Neuronal stem cell (in vitro differentiated cells): ENCODE measurements at places on chromosomes 7 and 10.

GRCh38 chr10:78516756-78517155 lies 483.1 kb downstream of the RPS24 start:
- DNase-seq: no peak

DNA sequence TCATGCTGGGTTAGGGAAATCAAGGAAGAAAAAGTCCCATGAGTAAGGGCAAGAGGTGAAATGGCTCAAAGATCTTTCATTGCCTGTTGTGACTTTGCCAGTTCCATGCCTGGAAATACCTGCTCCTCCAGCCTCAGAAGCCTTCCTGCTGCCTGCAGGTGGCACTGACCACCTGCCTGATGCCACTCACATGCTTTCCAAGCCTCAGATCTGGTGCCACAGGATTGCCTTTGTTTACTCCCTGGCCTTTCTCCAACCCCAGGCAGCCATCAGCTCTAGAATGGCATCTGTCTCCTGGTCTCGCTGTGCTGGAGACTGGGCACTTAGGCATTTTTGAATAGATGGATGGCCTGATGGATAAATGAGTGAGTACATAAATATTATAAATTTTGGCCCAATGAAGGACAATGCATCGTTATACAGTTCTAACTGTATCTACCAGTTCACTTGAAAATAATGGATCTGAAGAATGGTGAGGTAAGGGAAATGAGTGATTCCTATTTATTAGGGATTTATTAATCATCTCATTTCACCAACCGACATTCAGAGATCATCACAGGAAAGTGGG lies 657.2 kb downstream of the INHBA start:
- no peak for DNase-seq

DNA sequence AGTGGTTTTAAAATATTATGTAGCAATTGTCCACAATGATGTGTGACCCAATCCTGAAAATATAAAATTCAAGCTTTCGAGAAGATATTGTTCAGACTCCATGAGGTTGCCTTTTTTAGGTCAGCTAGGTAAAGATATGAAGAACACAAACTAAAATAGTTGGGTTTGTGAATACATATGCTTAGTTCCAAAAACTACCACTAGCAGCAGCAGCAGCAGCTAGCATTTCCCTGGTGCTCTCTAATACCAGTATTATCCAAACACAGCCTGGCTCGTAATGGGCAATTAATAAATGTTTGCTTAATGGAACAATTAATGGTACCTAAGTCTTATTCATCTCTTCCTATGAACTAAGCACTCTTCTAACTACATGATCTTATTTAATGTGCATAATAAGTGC lies 362.5 kb downstream of the MALRD1 start:
- DNase-seq: no peak

DNA sequence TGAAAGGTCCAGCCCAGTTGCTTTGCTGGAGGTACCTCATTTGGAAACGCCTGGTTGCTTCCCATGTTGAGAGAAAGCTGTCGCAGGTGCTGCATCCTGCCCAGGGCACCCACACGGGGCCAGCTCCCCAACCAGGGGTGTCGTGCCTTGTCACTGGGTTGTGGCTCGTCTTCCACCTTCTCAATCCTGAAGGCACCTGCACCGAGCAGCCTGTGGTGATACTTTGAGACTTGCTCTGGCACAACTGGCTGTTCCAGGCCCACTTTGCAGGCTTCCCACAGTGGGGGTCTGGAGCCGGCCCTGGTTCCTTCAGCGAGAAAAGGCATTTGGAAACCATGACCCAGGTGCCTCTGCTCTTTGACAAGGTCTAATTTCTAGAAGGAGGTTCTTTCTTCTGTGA lies 197.3 kb upstream of the PPP2R2D start:
- DNase-seq: no peak

GRCh38 chr7:1742555-1743303 lies 72.7 kb downstream of the ELFN1 start:
- DNase-seq: no peak

DNA sequence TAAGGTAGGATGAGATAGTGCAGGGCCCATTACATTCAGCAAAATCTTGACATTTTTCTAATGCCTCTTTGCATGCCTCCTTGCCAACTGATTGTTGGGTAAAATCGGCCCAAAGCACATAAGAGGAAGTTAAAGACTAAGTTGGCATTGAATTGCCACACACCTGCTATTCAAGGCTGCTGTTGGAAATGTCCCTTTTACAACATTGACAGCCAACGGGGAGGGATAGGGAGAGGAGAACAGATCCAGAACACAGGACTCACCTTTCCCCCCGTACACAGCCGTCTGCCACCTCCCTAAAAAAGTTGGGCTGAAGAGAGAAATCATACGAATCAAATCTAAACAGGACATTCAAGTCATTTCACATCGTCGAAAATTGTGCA lies 695 bp downstream of the FAM237B start:
- no peak for DNase-seq

DNA sequence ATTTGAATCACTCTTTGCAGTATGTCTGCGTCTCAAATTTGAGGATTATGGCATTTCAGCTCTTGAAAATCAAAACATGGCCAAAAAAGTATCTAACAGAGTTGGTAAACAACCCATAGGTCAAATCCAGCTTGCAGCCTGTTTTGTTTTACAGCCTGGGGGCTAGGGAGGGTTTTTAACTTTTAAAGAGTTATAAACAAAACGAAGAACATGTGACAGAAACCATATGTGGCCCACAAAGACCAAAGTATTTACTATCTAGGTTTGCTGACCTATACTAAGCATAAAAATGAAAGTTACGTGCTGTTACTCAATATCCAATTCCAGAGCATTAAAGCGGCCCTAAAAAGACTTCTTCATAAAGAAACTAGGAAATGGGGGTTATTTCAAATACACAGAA lies 55.5 kb upstream of the STARD3NL start:
- no peak for DNase-seq

GRCh38 chr7:55774327-55775050 lies 88.1 kb downstream of the SEPTIN14 start:
- no peak for DNase-seq

DNA sequence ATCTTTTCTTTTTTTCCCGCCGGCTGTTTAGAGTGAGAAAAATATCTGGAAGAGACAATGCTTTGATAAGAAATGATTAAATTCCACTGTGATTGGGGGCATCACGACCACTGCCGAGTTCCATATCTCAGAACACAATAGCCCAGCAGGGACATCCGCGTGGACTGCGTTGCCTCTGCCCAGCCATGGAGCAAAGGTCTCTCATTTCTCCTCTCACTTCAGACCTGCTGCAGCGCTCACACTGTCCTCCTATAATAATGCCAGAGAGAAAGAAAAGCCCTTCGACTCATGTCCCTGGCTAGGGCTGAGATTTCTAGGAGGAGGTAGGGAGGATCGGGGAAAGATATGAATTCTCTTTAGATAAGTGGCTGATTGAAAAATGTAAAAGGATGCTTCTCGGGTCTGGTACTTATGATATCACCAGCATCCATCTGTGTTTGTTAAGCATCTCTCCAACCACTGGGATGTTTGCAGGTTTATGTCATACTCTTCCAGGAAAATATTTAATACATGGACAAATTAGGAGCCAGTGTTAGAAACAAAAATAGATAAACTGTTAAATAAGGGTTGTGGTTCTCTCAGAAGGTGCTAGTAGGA lies 472.9 kb upstream of the AKR1E2 start:
- DNase-seq: no peak

GRCh38 chr10:70350501-70350900 lies 31.9 kb downstream of the LRRC20 start:
- DNase-seq: no peak

DNA sequence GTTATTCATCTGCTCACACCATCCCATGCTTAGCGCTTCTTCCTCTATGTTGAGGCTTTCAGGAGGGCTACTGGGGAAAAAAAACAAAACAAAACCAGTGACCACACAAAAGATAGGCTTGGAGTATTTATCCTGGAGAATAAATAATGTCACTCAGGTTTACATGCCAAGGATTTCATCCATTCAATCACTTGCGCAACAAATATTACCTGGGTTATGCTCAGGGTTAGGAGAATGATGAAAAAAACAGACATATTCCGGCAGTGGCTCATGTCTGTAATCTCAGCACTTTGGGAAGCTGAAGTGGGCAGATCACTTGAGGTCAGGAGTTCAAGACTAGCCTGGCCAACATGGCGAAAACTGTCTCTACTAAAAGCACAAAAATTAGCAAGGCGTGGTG lies 3.3 kb upstream of the ELOVL3 start:
- no peak for DNase-seq

DNA sequence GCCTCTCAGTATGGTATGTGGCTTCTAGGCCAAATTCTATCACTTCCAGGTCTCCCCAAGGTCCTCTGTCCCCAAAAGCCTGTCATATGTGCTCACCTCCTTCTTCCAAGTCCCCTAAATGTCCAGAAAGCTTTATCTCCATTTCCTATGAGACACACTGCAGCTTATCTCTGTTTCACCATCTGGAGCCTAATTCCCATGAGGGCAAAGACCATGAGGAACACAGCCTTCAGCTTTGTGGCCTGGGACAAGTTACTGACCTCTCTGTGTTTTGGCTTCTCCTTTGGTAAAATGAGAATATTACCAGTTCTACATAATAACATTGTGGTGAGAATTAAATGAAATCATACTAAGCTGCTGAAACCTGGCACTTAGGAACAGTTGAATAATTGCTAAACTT lies 19.2 kb downstream of the ST8SIA6 start:
- DNase-seq: no peak

DNA sequence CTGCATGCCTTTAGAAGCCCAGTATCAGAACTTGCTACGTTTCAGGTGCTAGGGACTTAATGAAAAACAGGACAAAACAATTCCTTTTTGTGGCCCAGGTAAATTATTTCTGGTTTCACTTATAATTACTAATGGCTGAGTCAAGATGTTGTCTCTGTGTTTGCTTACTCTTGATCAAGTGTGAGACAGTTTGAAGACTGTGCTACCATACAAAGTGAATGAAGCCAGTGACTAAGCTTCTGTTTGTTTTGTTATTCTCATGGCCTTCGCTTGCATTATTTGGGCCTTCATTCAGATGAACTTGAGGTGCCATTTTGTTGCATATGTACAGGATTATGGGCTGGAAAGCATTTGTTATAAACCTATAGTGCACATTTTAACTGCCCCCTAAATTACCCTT lies 17.9 kb downstream of the SMNDC1 start:
- DNase-seq: no peak

- no peak for DNase-seq
Measured at GRCh38 chr7:25424113-25424512, 195.8 kb upstream of the NPVF start.

- no peak for DNase-seq
Measured at GRCh38 chr10:61125560-61126170, 181.7 kb upstream of the RHOBTB1 start.

DNA sequence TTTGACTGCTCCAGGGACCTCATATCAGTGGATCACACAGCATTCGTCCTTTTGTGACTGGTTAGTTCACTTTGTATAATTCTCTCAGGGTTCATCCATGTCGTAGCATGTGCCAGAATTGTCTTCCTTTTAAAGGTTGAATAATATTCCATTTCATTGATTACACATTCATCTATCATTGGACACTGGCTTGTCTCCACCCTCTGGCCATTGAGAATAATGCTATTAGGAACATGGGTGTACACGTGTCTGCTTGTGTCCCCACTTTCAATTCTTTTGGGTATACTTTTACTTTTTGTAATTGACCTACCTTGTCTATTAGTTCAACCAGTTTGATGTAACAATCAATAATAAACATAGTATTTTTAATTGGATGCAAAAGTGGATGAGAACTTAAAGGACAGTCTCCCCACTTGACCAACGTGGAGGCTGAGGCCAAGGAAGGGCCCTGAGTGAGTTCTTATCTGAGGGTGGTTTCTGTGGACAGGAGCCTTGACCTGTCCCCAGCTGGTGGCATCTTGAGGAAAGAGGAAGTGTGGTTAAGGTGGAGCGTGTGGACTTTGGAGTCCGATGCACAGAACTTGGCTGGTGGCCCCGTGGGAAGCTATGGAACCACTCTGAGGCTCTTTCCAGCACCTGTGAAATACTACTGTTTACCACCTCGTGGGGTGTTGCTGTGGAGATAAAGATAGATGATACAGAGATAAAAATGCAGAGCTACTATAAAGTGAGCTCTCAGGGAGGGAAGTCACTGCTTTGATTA lies 16.6 kb downstream of the WDFY4 start:
- DNase-seq: no peak

- no peak for DNase-seq
Measured at GRCh38 chr10:82814635-82815034, 939.6 kb downstream of the NRG3 start.

GRCh38 chr10:34768261-34768971 lies 46.7 kb downstream of the PARD3 start:
- no peak for DNase-seq

- no peak for DNase-seq
Measured at GRCh38 chr7:107690611-107691010, 30.0 kb downstream of the SLC26A4 start.

- DNase-seq: no peak
Measured at GRCh38 chr7:14236834-14237233, 247.4 kb upstream of the ETV1 start.

DNA sequence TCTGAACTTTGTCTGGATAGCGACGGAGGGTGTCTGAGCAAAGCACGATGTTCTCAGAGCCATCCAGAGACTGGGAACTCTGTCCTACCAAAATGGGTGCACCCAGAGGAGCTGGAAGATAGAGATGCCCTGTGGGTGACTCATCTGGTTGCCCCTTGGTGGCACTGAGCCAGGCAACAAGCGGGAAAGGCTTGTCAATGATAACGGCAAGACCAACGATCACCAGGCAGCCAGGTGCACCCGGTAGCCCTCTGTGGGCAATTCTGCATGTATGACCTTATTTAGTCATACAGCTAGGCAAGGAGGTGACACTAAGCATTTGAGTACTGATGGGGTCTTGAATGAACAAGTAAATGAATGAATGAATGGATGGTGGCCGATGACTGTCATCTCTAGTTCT lies 2.8 kb upstream of the ELN start:
- no peak for DNase-seq

- no peak for DNase-seq
Measured at GRCh38 chr10:126060261-126060931, 164.0 kb downstream of the FANK1 start.

GRCh38 chr10:65234261-65234660 lies 1691.6 kb upstream of the LRRTM3 start:
- no peak for DNase-seq

GRCh38 chr7:118111347-118111746 lies 72.6 kb upstream of the LSM8 start:
- no peak for DNase-seq

GRCh38 chr10:58672845-58673244 lies 160.2 kb downstream of the BICC1 start:
- no peak for DNase-seq

- no peak for DNase-seq
Measured at GRCh38 chr7:66033471-66034385, 41.9 kb upstream of the ASL start.

GRCh38 chr7:131105799-131106680 lies 221.6 kb upstream of the MKLN1 start:
- DNase-seq: peak; percentile 42

DNA sequence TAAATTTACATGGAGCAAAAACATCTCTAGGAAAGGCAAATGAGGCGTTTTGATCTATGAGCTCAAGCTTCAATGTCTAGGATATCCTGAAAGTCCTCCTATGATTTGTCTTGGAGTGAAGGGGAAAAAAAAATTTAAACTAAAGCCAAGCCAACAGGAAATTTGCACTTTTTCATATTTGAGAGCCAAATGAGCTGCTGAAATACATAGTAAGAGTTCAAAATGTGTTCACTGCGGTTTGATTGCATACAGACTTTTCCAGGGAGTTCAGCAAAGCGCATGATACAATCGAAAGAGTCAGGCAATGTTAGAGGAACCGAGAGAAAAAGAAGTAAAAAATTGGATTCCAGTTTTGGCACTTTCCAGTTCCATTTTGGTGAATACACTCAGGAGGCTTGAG lies 633.4 kb upstream of the MGMT start:
- DNase-seq: no peak
